Cortex of kidney (tissue), 1 donor: ENCODE measurements at places on chromosomes 6 and 20.

GRCh38 chr20:63522981-63523611, 2.5 kb downstream of the PPDPF start:
- no peak for DNase-seq

GRCh38 chr6:65110031-65110430, 597.0 kb downstream of the EYS start:
- DNase-seq = no peak

GRCh38 chr6:149961728-149962425, 1.9 kb upstream of the ULBP1 start:
- no peak for DNase-seq

DNA sequence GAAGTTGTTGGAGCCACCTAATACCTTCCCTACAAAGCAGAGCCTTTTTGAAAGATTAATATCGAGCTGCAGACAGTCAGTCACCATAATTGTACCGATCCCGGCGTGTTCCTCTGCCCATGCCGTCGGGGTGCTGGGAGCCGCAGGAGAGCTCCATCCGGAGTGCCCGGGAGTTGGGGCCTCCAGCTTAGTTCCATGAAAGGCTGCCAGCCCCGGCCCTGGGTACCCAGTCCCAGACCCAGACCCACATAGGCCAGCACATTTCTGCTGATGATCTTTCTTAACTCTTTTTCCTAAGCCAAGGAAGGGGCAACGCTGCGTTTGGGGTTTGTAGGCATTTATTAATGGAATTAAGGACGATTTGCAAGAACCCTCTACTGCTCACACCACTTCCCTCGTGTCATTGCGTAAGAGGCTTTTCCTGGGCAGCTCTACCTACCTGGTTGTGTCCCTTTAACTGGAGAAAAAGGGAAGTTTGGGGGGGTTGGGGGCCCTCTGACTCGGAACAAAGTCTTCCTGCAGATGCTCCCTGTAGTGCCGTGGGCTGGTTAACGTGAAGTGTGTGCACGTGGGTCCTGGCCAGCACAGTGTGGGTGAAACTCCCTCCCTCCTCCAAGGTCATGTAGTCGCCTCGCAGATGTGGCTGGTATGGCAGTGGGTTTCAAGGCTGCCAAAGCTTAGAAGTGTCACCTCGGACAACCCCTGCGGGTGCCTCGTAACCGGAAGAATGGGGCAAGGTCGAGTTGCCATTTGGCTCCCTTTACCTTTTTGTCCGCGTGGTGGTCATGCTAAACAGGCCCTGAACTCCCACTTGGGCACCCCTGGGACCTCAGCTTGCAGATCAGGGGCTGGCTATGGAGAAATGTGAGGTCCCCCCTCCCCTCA, 54.3 kb upstream of the APCDD1L start:
- DNase-seq = no peak

DNA sequence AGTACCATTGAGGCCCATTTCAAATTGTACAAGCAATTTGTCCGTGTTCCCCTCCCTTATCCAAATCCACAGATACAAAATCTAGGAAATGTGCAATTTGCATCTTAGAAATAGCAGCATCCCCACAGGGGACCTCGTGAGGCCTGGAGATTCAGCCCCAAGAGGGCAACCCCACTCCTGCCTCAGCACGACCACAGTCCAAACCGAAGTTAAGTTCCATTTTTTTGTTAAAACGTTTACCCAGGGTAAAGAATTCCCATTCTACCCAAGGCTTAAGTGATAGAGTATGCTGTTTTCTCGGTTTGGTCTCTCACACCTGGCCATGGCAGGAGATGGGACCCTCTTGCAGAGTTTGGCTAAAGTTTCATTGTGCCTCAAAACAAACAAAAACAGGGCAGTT, 41.2 kb downstream of the PLCG1 start:
- no peak for DNase-seq

- DNase-seq = no peak
Observed at GRCh38 chr6:152218887-152219286, 411.4 kb downstream of the ESR1 start.

DNA sequence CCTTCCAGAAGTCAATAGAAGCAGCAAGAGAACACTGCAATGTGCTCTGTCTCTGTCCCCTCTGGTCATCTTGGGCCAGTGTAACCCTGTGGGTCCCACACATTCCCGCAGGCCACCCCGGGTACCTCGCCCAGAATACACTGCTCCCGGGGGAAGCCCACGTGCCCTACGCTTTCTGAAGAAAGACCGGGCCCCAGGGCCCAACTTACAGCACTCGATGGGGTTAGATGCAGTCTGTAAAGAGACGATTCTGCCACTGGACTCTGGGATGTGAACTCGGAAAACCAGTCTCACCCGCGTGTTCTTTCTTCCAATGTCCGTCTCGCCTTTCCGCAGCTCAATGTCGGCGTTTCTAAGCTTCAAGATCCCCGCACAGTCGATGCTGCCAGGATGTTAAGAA, 68.7 kb downstream of the NFATC2 start:
- DNase-seq = no peak

GRCh38 chr6:163092876-163093275, 321.6 kb upstream of the QKI start:
- no peak for DNase-seq

DNA sequence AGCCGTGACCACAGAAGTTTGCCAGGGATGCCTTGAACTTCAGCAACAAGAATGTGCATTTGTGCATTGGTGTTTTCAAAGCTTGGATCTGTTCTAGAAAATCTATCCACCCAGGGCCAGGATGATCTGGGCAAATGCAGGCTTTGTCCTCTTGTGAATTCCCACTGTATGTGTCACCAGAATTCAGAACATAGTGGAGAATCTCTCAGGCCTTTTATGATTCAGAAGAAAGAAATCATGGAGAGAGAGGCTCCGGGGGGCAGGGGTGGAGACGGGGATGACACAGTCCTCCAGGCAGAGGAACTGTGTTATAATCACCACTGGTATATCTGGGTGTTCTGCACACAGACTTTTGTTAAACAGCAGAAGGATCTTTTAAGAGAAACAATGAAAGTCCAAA, 304.1 kb downstream of the CDH4 start:
- no peak for DNase-seq

DNA sequence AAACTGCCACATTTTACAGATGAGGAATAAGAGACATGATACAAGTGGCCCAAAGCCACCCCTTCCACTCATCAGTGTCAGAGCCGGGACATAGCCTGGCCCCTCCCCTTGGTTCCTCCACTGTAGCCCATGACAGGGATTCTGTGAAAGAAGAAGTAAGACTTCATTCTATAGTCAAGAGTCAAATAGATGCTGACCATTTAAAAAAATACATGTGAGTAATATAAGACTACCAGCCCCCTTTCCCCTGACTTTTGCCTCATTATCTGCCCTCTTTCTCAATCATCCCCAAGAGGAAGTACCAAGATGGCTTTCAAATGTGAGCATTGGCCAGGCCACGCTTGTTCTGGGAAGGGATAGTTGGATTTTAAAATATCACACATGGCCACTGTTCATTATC, 57.8 kb upstream of the TAB2 start:
- DNase-seq = no peak

GRCh38 chr6:162379757-162380409, 347.7 kb downstream of the PRKN start:
- no peak for DNase-seq

DNA sequence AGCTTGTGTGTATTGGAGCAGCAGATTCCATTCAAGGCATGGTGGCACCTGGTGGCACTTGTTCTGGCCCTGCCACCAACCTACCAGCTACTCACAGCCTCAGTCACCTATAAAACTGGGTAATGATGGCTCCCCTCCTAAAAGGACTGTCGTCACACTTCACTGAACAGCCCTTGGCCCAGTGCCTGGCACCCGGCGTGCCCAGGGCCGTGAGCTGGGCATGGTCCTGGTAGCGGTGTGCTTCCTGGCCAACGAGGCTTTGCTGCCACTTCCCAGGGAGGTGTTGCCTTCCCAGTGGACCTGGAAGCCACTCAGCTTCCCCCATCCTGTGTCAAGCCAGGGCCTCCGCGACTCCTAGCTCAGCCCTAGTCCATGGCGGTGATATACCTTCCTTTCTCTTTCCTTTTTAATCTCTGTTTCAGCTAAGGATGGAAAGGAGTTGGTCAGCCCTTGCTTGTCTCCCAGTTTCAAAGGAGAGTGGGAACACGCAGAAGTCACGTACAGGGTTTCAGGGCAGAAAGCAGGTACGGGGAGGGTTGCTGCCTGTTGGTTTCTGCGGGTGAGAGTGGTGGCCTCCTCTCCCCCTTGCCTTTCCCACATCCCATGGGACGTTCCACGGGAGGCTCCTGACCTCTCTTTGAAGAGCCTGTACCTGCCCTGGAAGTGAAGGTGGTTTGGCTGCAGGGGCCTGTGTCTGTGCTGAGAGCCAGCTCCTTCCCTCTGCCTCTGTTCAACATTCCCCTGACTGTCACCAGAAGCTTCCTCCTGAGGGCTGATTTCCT, 25.5 kb downstream of the ENTPD6 start:
- DNase-seq = no peak

DNA sequence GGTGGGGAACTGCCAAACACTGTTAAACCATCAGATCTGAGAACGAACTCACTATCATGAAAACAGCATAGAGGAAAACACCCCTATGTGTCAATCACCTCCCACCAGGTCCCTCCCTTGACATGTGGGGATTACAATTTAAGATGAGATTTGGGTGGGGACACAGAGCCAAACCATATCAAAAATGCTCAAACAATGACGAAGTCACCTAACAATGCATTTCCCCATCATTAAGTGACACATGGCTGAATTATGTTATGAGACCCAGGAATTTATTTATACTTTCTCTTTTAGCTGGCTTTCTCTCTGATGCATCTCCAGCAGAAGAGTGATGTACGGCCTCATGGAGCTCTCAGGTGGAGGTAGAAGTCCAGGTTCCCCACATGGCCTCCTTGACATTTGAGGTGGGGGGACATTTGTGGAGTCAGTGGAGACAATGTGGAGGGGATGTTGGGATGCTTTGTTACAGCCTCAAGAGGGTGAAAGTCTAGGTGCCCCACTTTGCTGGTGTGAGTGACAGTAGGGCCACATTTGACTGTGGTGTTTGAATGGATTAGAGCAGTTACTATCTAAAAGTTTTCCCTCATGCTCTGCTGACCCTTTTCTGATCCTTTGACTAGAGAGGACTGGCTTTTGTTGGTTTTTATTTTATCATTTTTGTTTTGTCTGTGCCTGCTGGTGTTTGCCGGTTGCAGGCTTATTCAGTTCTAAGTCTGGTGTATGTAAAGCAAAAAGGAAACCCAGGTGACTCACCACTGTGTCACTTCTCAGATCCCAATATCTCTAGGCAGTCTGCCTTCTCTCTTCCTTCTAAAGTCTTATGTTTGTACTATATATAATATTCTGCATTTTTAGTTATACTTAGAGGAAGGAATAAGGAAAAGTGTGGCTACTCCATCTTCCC, 18.5 kb upstream of the DCBLD1 start:
- DNase-seq = no peak

GRCh38 chr6:169420912-169421543, 167.4 kb upstream of the THBS2 start:
- no peak for DNase-seq

DNA sequence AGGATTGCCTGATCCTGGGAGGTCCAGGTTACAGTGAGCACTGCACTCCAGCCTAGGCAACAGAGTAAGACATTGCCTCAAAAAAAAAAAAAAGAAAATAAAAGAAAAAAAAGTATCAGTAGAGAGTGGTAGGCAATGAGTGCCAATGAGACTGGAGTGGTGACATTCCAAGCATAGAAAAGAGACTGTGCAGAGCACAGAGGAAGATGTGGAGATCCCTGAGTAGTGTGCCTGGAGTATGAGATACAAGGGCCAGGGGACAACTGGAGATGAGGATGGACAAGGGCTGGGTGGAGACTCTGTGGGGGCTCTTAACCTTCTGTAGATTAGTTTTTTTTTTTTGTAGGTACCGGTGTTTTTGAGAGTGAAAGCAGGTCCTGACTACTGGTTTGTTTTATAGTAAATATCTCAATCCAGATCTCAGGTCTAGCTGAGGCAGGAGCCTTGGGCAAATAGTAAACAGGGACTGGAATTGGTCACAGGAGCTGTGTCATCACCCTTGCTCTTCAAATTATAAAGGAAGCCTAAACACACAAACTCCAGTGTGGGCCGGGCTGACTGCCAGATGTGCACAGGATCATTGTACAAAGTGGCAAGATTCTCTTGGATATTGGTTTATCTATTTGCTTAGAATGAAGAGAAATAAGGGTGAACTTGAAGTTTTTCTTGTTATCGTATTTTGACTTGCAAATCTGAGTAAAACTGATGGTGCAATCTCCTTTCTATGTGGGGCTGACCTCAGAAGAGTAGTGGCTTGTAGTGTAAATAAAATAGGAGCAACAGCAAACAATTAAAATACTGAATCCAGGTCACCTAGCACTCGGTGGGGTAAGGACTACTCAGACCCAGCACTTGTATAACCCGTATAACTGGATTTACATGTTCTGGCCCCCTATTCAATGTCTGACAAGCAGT, 144.9 kb downstream of the SOX4 start:
- no peak for DNase-seq

GRCh38 chr6:39366931-39367618, 44.6 kb upstream of the KCNK16 start:
- DNase-seq = no peak

DNA sequence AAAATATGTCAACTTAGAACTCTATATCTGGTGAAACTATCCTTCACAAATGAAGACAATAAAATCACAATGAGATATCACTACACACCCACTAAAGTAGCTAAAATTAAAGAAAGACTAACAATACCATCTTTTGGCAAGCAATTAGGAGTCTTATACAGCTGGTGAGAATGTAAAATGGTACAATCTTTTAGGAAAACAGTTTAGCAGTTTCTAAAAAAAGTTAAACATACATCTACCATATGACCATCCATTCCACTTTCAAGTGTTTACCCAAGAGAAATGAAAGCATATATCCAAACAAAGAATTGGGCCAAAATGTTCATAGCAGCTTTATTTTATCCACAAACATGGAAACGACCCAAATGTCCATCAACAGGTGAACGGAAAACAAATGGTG, 13.8 kb upstream of the EEF1A1 start:
- no peak for DNase-seq

- DNase-seq = no peak
Observed at GRCh38 chr6:137907170-137907569, 40.1 kb downstream of the TNFAIP3 start.

DNA sequence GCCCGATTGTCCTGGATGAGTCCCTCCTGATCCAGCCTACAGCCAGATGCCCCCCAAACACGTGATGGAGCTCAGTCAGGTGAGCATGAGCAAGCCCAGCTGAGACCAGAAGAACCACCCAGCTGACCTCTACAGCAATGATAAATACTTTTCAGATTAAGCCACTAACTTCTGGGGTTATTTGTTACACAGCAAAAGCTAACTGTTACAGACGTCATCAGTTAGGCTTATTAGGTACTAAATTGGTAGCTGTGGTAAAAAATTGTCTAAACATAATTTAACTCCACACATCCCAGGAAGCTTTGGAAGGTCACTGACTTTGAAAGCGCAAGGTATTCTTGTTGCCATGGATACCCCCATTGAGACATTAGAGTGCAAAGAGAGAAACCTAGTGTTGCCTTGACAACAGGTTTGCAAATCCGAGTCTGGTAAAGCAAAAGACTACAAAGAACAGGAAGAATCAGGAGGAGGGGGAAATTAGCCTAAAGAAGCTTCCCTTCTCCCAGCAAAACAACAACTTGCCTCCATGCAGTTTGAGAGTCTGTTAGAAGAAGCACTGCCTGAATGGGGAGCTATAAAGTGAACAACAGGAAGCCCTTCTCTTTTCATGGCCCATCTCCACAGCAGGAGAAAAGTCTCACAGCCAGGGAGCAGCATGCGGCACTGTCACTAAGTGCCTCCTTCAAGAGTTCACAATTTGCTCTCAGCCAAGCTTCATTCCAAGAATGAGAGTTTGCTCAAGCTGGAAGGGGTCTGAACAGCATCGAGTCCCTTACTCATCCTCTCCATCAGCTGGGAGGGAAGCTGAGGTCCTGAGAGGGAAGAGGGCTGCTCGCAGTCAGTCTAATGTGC, 41.7 kb upstream of the ZNF831 start:
- DNase-seq = no peak
